Activated naive CD8-positive, alpha-beta T cell treated with anti-CD3 and anti-CD28 coated beads, Interleukin-2, amount 50 U/mL, for 16 hours (primary cell): ENCODE measurements at places on chromosomes 1 and 21.

GRCh38 chr1:16125483-16125882, 30.4 kb downstream of the EPHA2 start:
- no peak for DNase-seq

DNA sequence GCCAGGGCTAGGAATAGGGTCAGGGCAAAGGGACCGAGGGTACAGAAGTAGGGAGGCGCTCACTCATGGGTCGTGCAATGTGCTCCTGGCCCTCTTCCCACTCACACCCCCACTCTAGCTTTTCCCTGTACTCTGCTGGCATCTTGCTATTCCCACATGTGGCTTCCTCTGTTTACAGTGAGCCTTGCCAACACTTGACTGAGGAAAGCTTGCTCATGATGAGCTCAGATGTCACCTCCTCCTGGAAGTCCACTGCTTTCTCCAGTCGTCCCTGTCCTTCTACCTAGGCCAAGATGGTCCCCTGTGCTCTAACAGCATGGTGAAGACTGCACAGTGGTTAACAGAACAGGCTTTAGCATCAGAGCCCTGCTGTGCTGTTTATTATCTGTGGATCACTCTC, 8.0 kb upstream of the RIMS3 start:
- DNase-seq = no peak

DNA sequence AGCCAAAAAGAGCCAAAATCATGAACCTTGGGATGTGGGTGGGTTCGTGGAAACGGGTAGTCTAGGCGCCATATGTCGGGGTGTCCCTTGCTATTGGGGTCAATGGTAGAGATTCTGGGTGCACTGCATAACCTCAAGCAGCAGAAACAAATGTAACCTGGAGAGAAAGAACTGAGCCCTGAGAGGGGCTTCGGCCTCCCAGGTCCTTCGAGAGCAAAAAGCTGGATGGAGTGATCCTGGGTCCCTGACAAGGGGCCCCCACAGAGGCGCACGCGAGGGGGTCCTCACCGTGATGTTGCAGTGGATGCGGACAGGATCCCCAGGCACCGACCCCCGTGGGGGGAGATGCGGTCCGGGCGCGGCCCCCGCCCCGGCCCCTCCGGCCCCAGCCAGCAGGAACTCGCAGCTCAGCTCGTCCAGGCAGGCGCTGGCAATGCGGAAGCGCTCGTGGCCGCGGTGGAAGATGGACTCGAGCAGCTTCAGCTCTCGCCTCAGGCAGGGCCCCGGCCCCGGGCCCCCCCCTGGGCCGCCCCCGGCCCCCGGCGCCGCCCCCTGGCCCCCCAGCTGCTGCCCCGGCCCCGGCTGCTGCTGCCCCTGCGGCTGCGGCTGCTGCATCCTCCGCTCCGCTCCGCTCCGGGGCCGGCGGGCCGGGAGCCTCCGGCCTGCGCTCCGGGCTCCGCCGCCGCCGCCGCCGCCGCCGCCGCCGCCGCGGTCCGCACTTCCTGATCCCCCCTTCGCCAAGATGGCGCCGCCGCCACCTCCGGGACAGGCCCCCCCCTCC, at the start of gene UBE2Q1:
TSS of gene UBE2Q1 (minus strand) at position 724 of the 781 bp plus-strand sequence. CDS start at position 615, 109 bp downstream.
- DNase-seq = no peak

DNA sequence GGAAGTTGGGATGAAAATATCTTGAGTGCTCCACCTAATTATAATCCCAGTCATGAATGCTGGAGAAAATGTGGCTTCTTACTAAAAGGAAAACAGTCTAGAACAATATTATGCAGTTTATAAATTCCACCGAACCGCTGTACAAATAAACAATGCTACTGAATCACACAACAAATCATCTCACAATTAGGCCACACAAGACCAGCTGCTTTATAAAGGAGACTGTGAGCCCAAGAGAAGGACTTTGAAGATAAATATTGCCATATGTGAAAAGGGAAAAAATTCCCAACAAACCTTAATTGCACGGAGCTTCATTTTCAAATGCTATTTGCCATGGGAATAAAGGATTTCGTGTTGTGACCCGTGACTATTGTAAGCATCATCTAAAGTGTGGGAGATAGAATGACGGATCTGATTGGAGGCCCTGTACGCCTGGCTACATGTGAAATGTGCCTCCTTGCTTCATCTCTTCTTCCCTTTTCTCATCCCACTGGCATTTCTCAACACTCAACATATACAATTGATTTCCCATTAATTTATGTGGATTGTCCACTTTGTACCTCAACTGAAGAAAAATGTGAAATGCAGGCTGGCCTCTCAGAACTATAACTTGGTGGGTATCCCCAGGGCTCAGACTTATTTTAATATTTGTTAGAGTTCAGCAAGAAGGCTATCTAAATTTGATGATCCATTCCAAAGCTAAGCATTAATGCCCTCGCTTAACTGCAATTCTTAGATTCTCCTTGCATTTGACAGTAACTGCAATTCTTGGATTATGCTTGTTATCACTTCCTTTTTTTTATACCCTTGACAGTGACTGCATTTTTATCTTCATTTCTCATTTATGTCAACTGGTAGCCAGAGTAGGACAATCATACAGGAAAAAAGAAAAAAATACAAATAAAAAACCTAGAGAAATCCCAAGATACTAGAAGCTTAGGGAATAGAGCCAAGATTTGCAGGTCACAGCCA, 122.3 kb downstream of the TGFB2 start:
- DNase-seq = no peak

DNA sequence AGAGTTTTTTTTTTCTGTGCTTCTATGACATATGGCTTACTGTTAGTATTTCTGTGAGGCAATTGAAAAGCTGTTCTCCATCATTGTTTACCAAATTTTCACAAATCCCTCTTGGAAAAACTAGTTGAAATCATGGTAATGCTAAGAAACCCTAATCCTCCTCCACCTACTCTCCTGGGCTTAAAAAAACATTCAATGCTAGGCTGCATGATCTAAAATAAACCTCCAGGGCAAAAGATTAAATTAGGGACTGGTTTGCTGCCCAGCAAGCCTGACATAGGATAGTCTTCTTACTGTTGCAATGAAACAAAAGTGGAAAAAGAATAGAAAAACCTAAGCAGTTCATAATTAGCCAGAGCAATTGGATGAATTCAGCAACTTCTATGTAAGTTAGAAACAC, 16.1 kb downstream of the C1orf52 start:
- DNase-seq = no peak

DNA sequence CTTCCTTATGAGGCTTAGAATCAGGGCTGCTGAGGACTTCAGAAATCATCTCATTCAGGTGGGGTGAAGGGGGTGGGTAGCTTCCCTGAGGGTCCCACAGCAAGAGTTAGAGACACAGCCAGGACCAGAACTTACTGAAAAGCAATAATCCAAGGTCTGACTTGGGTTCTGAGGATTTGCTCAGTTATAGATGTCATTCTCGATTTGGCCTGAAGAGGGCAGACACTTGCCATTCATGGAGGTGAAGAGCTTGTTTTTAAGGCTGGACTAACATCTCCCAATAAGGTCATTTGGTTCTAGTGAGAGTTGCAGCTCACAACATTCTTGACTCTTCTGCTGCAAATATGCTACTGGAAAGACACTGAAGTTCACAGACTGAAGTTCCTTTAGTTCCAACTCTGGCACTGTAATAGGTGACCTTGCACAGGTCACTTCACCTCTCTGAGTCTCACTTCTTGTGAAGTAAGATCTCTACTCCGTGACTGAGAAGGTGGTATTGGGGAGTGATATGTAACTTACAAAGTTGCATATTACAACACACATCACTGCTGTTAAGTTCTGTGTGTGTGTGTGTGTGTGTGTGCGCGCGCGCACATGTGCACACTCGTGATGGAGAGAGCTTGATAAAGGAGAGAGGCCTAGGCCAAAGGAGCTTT, 69.8 kb upstream of the DIRAS3 start:
- DNase-seq = no peak

DNA sequence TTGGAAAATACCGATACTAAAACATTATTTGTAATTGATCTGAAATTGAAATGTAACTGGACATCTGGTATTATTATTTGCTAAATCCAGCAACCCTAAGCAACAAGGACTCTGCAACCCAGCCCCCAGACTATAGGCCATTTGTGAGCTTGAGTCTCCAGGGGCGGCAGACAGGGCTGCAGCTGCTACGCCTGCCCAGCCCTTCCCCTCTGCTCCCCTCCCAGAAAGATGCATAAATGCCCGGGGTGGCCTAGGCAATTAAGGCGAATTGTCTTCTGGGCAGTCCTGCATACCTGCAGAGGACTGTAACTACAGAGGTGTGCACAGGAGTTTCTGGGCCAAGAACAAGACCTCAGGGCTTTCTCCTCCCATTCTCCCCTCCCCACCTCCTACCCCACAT, 41.2 kb upstream of the LBR start:
- DNase-seq = no peak

DNA sequence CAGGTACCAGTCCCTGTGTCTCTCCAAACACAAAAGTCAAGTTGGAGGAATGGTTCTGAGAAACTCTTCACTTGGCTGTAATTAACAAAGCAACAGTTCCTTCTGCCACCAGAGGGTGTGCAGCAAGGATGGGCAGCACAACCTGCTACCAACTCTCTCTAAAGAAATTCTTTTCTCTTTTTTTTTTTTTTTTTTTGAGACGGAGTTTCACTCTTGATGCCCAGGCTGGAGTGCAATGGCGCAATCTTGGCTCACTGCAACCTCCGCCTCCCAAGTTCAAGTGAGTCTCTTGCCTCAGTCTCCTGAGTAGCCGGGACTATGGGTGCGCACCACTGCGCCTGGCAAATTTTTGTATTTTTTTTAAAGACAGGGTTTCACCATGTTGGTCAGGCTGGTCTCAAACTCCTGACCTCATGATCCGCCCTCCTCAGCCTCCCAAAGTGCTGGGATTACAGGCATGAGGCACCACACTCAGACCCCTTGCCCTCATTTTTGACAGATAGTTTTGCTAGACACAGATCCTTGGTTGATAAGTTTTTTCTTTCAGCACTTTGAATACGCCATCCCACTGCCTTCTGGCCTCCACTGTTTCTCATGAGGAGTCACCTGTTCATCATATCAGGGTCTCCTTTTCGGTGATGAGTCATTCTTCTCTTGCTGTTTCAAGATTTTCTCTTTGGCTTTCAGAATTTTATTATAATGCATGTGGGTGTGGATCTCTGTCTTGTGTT, 12.1 kb upstream of the DEGS1 start:
- no peak for DNase-seq

DNA sequence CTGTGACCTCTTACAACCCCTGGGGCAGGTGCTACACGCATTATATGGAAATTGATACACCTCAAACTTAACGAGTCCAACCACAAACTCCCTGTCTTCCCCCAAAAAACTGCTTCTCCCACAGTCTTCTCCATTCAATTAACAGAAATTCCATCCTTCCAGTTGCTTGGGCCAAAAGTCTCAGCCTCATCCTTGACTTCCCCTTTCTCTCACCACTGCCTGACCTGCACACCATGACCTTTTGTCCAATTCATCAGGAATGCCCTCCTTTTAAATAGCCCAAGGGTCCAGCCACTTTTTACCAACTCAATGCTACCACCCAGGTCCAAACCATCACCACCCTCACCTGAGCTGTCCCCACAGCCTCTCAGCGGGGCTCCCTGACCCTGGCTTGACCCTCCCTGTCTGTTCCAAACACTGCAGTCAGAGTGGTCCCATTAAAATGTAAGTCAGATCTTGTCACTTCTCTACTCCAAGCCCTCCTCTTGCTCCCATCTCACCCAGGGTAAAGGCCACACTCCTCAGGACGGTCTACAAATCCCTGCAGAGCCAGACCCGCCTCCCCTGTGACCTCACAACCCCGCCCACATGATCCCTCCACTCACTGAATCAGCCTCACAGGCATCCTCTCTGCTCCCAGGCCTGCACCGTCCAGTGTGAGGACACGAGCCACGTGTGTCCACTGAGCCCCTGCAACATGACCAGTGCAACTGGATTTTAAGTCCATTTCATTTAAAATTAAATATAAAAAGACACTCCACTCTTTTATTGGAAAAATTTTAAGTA, 18.5 kb downstream of the KCNN3 start:
- DNase-seq = no peak

DNA sequence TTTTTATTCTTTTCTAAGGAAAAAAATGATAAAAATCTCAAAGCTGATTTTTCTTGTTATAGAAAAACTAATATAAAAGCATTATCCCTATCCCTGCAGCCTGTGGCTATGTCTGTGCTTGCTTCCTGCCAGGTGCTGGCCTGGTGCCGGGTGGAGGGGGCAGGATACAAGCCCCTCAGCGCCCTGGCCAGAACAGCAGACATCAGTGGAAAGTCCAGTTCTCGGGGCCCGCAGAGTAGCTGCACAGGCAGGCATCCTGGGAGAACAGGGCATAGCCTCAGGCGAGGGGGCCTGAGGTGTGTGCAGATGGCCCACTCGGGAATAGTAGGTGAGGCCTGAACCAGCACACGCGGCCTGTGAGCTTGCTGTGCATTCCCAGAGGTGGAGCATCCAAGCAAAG, 23.4 kb downstream of the PODN start:
- no peak for DNase-seq

DNA sequence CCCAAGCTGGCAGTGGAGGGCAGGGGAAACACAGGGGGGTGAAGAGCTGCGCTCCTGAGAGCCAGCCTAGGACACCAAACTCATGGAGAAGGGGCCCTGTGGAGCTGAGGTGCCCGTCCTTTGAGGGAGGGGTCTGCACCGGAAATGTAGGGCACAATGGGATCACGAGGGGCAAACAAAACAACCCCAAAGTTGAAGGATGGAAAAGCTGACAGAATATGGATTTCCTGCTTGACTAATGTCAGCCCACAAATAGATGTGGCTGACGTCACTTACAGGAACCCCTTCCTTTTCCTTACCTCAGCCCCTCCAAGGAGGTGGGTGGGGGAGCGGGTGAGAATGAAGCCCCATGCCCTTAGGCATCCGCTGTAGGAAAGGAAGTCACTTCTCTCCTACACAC, 110.9 kb downstream of the KCNN3 start:
- DNase-seq = peak; percentile 33

DNA sequence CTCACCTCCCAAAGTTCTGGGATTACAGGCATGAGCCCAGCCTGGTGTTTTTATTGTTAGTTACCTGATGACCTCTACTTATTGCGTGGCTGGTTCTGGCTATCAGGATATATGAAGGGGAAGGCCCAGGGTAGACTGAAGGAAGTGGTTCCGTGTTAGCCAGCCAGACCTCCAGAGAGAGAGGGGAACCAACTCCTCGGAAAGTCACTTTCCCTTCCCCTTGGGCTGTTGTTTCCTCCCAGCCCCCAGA, 2.5 kb upstream of the RCSD1 start:
- DNase-seq = no peak

DNA sequence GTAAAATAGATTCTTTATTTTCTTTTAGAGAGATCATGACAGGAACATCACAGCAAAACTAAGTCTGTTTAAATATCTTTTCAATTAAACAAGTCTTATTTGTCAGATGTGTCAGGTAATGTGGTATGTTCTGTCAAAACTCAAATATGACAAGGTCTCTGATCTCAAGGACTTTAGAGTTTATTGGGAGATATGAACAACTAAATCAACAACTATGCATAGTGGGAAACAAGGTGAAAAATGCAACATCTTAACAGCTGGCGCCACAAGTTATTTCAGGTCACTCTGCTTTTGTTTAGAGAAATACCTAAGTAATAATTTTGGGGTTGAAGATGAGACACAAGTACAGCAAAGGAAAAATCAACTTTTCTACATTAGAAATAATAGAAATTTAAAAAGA, 779.4 kb upstream of the ADGRL4 start:
- no peak for DNase-seq

- DNase-seq = no peak
These were observed 160.3 kb downstream of the TGFBR3 start for GRCh38 chr1:91725618-91725988.

GRCh38 chr1:59577774-59578173, 237.0 kb upstream of the HOOK1 start:
- DNase-seq = no peak

- no peak for DNase-seq
These were observed 570 bp downstream of the KCND3 start for GRCh38 chr1:111988743-111989453.
